H54 (cell line): ENCODE measurements at places on chromosomes 2 and 18.
A peak's percentile ranks its signal among the peaks of the same experiment; 100 is the strongest.

DNA sequence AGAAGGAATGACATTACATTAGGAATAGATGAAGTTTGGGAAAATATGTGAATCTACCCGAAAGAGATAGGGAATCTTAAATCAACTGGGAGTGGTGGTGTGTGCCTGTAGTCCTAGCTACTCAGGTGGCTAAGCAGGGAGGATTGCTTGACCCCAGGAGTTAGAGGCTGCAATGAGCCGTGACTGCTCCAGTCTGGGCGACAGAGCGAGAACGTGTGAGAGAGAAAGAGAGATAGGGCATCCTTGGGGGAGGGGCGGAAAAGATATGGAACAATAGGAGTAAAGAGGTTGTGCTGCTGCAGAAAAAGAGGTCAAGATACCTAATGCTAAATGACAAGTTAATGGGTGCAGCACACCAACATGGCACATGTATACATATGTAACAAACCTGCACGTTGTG is 47.1 kb upstream of the ADAM23 start:
- no peak for DNase-seq

GRCh38 chr18:57516056-57516455 is 70.4 kb downstream of the FECH start:
- DNase-seq: no peak

GRCh38 chr2:8252997-8253694 is 428.7 kb upstream of the ID2 start:
- DNase-seq: no peak

DNA sequence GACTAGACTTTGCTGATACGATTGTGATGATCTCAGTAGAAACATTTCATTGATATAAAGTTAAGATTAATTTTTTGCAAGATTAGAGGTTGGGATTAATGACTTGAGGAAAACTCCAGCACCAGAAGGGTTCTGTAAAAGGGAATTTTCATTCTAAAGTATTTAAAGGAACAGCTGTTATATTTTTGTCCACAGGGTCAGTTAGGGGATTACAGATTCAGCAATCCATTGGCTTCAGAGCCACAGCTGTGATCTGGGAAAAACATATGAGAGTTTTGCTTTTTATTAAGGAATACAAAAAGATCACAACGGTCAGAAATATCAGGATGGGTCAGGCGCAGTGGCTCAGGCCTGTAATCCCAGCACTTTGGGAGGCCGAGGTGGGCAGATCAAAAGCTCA is 19.6 kb upstream of the REV1 start:
- DNase-seq: no peak

- no peak for DNase-seq
These were observed 71.0 kb upstream of the TMEFF2 start for GRCh38 chr2:192265751-192266150.

DNA sequence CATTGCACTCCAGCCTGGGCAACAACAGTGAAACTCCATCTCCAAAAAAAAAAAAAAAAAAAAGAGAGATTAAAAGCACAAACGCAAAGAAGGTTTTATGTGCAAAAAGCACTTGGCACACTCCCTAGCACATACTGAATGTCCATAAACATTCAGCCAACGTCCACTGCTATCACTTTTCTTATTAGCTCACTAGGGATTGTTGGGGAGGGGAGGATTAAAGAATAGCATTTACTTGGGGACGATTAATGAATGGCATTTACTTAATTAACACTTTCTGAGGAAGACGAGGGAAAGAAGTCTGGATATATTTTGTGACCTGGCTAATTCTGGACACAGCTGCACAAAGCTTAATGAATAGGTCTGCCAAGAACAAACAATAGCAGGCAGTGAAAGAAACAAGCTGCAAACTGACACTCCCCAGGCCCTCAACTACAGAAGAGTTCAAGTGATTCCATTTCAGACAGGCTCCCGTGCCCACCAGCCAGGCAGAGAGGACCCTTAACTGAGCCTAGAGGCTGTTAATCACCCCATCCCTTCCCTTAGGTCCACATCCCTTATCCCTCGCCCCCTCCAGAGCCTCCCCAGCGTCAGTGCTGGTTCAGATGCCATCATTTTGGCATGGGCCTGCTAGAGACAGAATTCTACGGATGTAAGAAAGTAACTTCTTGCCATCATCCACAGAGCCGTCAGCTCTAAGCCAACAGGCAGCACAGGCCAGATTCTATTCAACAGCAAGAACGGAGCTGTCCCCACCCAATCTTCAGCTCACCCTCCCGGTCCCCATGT is 7.4 kb downstream of the CYB5A start:
- DNase-seq: no peak

GRCh38 chr2:178109813-178110212 is 2.4 kb upstream of the RBM45 start:
- DNase-seq: peak; percentile 20

GRCh38 chr2:238286987-238287736 is 1.2 kb downstream of the PER2 start:
- DNase-seq: no peak

DNA sequence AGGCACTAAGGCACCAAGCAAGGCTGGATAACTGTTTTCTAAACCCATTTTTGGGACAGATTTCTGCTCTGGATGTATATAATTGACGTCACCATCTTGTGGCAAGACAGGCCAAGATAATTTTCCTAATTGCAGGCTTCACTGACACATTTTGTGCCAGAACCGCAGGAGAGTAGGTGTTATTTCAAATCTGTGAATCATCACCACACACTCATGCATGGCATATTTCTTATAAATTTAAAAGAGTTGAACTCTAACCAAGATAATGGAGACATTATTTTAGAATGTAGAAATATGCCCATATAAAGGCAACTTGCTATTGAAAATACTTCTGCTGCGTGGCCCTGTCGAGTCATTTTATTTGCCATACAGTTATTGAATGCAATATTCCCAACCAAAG is 68.3 kb upstream of the ACYP2 start:
- no peak for DNase-seq

DNA sequence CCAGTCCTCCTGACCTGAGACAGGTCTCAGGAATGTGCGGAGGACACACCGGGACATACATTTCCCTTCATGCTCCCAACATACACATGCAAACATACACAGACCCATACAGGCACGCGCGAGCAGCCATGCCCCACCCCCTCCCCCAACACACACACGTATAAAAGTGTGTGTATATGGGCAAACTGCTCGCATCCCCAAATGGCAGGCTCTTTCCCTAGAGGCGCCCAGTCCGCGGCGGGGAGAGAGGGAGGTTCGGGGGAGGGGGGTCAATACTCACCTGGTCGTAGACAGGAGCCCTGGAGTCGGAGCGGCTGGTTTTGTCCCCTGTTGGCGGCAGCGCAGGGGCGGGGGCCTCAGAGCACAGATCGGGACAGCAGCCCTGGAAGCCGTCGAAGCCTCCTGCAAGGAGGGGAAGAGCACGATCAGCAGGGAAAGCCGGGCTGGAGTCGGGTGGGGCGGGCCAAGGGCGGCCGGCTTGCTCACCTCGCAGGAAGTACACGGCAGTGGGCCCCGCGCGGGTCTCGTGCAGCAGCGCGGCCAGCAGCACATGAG is 682 bp downstream of the DUSP2 start:
- DNase-seq: no peak

- DNase-seq: no peak
These were observed 49.9 kb downstream of the SOX11 start for GRCh38 chr2:5742126-5742525.

DNA sequence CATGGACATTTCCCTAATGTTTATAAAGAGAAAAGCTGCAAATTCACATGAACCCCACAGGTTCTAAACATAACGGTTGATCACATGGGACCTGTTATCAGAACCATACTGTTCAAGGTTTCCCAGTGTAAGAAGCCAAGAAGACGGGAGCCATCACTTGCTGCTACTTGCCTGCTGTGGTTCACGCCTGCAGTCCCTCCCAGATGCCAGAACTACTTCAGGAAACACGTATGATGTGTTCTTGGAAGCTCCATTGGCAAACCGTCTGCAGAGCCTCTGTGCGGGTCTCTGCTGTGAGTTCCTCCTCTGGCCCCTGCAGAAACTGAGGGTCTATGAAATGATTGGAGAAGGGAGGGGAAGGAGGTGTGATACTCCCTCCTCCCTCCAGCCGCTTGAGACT is 75.2 kb downstream of the CABLES1 start:
- DNase-seq: no peak

DNA sequence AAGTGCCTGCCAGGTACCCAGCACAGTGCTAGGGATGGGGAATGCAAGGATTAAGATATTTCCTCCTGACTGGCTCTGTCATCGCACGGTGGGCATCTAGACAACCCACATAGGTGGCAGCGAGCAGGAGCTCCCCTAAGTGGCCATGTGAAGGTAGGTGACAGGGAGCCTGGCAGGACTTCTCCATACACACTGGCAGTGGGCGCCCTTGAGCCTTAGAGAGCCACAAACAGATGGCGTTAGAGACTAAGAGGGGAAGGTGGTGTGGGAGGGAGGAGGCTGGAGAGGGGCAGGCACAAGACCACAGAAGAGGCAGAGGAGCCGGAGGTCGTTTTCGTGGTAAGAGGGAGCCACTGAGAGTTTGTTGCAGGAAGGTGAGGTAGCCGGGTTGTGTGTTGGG is 15.2 kb downstream of the PRELID3A start:
- DNase-seq: no peak

- no peak for DNase-seq
These were observed 176.5 kb upstream of the SPRED2 start for GRCh38 chr2:65608916-65609315.

DNA sequence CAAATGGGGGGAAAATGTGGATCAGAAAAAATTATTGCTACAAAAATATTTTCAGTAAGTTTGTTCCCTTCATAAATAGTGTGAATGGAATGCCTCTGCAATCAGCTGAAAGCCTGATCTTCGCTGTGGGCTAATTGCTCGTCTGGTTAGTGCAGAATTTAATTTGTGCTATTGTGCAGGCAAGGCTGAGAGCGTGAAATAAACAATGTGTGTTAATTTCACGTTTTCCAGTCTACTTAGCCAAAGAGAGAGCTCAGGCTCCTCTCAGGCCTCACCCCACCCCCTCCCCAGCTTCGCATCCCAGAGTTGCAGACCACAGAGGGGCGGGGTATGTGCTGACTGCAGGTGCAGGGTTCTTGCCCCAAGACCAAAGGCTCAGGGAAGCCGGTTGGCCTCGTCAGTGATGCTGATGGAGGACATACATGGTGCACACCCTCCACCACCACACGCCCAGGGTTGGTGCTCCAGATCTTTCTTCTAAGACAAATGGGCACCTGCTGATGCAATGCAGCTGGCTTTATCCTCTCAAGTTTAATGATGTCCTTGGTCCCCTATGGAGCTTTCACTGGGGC is 302.6 kb upstream of the SLC14A2 start:
- no peak for DNase-seq

- peak; percentile 31 for DNase-seq
These were observed 5.8 kb upstream of the DGUOK start for GRCh38 chr2:73920577-73921545.

- DNase-seq: no peak
These were observed 98.0 kb downstream of the TRABD2A start for GRCh38 chr2:84782717-84783442.

DNA sequence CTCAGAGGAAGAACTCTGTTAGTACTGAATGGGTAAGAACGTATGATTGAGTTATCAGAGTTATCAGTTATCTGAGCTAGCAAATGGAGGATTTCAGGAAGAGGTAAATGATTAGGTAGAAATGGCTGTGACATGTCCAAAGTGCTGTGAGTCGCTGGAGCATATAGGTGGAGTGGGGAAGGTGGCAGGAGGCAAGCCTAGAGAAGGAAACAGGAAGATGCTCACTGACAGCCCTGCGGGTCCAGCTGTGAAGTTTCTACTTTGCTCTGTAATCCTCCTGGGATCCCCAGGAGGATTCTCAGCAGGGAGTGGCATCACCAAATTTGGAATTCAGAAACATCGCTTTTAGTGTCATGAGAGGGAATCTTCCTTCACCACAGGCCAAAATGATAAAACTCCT is 52.0 kb downstream of the GYPC start:
- no peak for DNase-seq

- no peak for DNase-seq
These were observed 39.7 kb upstream of the CWC22 start for GRCh38 chr2:180046776-180047175.

GRCh38 chr2:43717322-43717721 is 41.1 kb upstream of the C1GALT1C1L start:
- DNase-seq: no peak

GRCh38 chr2:236627841-236628240 is 58.2 kb downstream of the ACKR3 start:
- no peak for DNase-seq

DNA sequence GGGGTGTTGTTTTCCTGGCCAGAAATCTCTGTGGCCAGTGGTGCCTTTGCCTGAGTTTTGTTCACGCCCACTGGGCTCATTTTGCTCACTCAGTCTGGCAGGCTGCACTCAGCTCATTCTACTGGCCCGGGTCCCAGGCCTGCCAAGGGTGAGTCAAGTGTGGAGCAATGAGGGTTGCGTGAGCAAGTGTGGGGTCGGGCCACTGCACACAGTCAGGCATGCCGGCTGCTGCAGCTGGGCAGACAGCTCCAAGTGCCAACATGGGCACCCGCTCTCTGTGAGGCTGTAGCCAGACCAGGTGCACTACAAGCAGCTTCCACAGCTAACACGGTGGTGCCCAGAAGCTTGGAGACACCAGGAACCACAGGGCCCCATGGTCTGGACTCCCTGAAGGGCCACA is 801.1 kb upstream of the RAB6C start:
- DNase-seq: no peak

DNA sequence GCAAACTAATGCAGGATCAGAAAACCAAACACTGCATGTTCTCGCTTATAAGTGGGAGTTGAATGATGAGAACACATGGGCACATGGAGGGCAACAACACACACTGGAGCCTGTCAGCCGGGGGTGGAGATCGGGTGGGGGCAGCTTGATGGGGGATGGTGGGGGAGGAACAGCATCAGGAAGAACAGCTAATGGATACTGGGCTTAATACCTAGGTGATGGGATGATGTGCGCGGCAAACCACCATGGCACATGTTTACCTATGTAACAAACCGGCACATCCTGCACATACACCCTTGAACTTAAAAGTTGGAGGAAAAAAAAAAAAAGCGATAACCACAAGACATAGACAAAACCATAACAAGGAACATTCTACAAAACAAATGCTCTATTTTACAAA is 10.4 kb downstream of the CHMP3 start:
- no peak for DNase-seq

DNA sequence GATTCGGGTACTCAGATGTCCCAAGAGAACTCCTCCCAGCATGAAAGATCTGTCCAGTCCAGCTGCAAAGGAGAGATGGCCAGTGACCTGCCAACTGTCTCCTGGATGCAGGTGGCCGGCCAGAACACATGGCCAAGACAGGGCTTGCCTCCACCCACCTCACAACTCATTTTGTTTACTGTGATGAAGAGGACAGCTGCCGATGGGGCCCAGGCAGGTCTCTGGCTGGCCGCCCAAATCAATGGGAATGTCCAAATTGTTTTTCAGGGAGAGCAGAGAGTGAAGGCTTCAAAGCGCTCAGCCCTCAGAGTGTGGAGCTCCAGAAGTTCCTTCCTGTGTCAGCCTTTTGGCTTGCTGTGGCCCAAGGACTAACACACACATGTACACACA is 41.9 kb downstream of the FOSL2 start:
- DNase-seq: no peak

GRCh38 chr2:1527153-1527992 is 114.1 kb downstream of the TPO start:
- no peak for DNase-seq
